ENCODE measurements at places on chromosomes 2 and 18. TPM values are rescaled to one million over a fixed set of nuclear protein-coding genes. Genes with fewer than 3 reads are reported as not detected.

- peak; percentile 84 for DNase-seq
Observed at GRCh38 chr18:58239879-58240278, 195.9 kb downstream of the NEDD4L start.

DNA sequence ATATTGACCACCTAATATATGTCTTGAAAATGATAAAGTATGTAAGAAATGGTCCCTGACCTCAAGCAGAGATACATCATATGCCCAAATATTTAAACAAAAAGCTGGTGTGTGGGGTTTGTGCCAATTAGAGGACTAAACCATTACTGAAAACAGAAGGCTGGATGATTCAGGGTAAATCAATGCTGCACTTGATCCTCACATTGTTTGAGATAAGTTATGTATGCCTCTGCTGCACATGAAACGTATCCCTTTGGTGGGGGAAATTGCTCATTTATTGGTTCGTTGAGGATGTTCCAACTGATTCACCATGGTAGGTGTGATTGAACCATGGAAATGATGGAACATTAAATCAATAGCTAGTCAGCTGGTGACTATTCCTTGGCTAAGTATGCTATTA lies 24.7 kb upstream of the DARS1 start:
- DNase-seq: no peak

- DNase-seq: no peak
Observed at GRCh38 chr18:11020161-11020853, 129.1 kb downstream of the PIEZO2 start.

- peak; percentile 32 for DNase-seq
Observed at GRCh38 chr2:23249348-23249747, 135.6 kb upstream of the KLHL29 start.

DNA sequence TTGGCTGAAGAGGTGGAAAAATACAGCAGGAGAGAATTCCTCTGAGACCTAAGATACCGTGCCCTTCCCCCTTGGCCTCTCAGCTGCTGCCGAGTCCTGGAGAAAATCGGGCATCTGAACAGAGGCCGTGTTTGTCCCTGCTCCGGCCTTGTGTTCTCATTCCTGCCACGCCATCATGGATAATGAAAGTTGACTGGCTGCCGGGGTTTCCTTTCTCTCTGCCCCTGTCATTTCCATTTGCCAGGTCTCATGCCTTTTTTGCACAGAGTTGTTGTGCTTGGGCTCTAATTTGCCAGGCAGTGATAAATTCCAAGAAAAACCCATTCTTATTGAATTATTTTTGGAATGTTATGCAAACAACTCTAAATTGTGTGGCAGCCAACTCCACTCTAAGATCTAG lies 496.9 kb upstream of the TNP1 start:
- peak; percentile 30 for DNase-seq

DNA sequence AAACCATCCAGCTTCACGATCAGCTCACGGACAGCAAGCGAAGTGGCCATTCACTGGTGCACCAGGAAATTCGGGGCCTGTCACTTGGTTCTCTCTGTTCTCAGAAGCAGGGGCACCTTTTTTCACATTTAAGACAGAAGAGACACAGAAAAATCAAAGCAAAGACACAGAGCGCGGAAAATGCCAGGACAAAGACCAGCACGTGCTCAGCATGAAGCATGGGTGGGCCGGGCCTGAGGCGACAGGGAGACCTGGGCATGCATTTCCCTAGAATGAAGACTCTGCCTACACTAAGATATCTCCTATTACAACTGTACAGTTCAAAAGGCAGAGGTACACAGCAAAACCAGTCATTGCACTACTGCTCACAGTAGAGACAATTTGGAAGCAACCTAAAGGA lies 117.4 kb upstream of the ID2 start:
- no peak for DNase-seq

- DNase-seq: no peak
Observed at GRCh38 chr2:196963043-196963442, 36.5 kb upstream of the PGAP1 start.

- no peak for DNase-seq
Observed at GRCh38 chr18:69557282-69557681, 156.6 kb downstream of the DOK6 start.

DNA sequence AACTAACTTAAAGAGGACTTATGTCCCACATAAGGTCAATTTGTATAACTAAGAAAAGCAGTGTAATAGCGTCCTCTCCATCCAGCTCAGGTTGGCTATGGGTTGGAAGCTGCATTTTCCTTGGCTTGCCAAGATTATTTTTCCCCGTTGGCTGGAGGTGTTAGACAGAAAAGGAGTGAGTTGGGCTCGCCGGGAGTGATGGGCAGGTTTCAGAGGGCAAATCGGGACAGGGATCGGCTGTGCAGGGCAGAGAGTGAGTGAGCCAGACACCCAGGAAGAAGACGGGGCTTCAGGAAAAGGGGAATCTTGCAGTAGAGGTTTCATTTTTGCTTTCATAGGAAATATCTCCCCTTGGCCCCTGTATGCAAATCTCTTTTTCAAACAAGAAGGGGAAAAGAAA lies 41.5 kb upstream of the MAP3K20 start:
- no peak for DNase-seq

DNA sequence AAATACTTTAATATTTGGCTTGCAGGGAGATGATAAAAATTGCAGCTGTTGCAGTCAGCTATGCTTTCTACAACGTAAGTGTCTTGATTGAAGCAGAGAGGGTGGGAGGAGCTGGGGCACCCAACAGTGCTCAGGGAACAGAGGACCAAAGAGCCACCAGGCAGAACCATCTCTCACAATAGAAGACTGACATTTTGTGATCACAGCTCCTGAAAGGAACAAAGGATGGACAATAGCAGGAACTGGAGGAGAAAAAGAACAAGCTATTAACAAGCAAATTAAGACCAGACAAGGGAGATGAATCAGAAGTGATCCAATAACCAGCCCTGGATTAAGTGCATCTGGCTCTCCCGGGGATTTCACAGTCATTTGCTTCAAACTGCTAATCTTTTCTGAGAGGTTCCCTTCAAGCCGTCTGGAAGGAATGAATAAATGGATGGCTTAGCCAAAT lies 65.7 kb upstream of the SMAD2 start:
- peak; percentile 33 for DNase-seq

DNA sequence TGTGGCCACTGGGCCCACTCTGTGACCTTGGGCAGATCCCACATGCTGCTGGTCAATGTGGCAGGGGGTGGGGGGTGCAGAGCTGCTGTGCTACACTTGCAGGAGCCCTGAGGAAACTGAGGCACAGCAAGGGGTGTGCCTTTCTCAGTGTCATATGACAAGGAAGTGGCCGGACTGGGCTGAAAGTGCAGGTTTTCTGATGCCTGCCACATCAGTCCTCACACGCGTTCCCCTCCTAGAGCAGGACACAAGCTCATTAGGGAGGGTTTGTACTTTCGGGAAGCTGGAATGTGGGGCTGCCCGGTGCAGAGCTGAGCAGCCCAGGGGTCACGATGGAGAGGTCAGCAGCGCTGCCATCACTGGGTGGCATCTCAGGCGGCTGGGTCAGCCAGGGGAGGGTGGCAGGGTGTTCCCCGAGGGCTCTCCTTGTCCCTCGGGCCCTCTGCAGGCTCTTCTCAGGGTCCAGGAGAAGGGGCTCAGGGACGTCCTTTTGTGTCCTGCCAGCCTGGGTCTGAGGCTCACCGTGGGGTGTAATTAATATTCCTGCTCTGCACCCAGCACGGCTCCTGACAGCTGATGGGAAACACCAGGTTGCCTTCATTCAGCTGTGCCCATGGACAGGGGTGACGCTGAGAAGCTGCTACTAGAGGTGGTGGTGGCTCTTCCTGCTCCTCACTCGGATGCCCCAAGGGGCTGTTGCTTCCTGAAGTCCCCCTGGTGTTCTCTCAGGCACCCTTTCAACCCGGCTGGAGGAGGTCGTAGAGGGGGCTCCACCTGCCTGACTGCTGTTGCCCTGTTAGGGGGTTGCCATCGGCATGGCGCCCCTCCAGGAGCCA lies 62.1 kb upstream of the HDAC4 start:
- no peak for DNase-seq

DNA sequence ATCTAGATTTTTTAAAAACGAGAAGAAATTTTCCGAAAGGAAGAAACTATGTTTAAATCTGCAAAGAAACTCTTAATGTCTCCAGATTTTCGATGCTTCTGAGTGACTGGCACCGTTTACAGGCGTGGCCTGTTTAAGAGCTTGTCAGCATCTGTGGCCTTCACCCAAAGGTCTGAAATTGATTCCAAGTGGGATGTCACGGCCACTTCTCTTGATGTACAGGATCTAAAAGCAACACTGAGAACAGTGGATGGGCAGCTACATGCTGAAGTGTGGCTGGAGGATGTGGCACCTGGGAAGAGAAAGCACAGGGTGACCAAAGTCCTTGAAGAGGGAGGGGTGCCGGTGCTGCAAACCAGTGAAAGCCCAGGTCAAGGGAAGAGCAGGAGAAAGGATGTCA lies 28.0 kb downstream of the EMILIN2 start:
- DNase-seq: no peak

DNA sequence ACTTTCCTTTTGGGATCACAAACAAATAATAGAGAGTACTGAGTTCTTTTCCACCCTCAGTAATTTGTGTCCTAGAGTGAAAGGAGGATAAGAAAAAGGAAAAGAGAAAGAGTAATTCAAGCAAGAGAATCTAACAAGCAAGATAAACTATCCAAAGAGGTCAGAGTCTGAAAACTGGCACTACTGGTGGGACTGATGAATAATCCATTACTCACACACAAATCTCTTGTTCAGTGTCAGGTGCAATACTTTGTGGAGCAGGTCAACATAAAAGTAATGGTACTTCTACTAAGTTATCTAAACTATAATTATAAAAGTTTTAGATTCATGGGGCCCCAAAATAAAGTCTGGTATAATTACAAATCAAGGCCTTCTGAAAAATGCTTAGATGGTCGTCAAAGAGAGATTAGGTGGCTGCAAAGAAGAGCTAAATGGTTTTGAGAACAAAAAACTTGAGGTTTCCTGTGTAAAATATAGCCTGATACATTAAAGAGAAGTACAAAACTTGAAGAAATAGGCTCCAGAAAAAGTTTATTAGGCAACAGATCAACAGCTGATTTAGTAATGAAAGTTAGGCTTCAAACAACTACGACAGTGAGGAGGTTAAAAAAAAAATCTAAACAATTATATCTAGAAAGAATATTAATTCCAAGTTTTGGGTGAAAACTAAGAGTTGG lies 109.4 kb downstream of the BAZ2B start:
- no peak for DNase-seq

GRCh38 chr18:32439802-32440201 lies 30.9 kb downstream of the GAREM1 start:
- no peak for DNase-seq

GRCh38 chr18:48949606-48950535 lies 894 bp downstream of the SMAD7 start:
- peak; percentile 47 for DNase-seq

GRCh38 chr2:187976986-187977333 lies 314.7 kb upstream of the GULP1 start:
- DNase-seq: no peak

DNA sequence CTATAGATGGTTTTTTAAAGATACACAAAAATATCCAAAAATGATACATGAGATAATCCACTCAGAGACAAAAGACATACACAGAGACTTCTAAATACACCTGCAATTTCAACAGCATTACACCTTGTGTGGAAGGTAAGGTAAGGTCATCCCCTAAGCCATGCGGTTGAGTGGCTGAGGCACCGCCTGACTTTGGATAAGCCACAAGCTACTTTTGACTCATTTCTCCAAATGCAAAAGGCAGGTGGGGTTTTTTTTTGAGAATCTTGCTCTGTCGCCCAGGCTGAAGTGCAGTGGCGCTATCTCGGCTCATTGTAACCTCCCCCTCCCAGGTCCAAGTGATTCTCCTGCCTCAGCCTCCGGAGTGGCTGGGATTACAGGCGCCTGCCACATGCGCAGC lies 13.1 kb downstream of the AP1S3 start:
- DNase-seq: no peak

GRCh38 chr2:115163572-115163971 lies 721.1 kb downstream of the DPP10 start:
- peak; percentile 2 for DNase-seq

- DNase-seq: no peak
Observed at GRCh38 chr18:8324343-8325065, 284.7 kb upstream of the RAB12 start.

DNA sequence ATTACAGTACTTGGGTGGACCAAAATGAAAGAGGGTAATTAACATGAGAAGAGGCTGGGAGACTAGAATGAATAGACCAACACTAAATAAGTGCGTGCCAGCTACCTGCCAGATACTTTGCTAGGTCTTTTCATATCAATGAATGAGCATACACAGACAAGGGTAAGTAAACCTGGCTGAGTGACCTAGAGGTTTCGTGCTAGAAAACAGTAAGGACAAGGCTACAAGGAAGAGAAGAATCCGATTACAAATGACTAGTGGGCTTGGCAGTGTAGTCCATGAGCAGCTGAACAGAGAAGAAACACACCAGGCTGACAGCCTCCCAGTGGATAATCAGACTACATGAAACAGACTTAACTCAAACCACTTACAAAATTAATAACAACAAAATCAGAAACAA lies 64.6 kb downstream of the THADA start:
- no peak for DNase-seq

- no peak for DNase-seq
Observed at GRCh38 chr2:3041246-3041645, 336.4 kb downstream of the EIPR1 start.

- DNase-seq: no peak
Observed at GRCh38 chr18:53795061-53795460, 429.4 kb downstream of the MBD2 start.

DNA sequence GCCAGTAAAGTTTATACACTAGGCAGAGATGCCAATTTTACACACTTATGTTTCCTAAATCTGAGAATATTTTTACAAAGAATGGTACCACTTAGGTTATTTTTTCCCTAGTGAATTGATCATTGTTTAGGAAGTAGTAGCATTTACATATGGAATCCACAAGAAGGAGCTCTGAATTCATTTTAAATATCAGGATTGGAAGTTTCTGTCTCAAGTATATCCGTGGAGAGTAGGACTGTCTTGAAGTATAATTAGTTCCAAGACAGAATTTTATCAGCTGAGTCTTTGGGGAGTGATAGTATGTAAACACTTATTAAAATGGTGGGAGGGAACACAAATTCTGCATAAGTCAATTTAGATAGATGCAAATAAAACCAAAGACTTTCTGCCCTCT lies 82.3 kb upstream of the FAM98A start:
- no peak for DNase-seq

DNA sequence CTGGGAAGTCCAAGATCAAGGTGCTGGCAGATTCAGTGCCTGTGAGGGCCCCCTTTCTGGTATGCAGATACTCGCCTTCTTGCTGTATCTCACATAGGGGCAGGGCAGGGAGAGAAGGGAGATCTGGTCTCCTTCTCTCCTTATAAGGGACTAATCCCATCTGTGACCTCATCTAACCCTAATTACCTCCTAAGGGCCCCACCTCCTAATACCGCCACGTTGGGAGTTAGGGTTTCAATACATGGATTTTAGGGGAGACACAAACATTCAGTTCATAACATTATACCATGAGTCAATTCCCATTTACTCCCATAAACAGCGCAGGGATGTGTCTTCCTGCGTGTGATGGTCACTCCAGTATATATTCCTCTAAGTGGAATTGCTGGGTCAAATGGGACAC lies 73.8 kb upstream of the TXNDC2 start:
- DNase-seq: no peak

The GAL3ST2 gene
- total RNA-seq: not detected

The MOCOS gene
- not detected for total RNA-seq

The ALK gene
- not detected for total RNA-seq

The AGXT gene
- total RNA-seq: not detected

The LAMA1 gene
- total RNA-seq: 0.31 TPM

The OR6B2 gene
- total RNA-seq: not detected

The ADD2 gene
- total RNA-seq: not detected

The POLE4 gene
- total RNA-seq: 52.2 TPM

The ZNF385B gene
- total RNA-seq: not detected

The SAG gene
- total RNA-seq: 0.80 TPM

The OSBPL6 gene
- 3.4 TPM for total RNA-seq

The CGREF1 gene
- total RNA-seq: 11.3 TPM

The GAREM1 gene
- not detected for total RNA-seq
